ENCODE measurements at places on chromosomes 12 and 14.

DNA sequence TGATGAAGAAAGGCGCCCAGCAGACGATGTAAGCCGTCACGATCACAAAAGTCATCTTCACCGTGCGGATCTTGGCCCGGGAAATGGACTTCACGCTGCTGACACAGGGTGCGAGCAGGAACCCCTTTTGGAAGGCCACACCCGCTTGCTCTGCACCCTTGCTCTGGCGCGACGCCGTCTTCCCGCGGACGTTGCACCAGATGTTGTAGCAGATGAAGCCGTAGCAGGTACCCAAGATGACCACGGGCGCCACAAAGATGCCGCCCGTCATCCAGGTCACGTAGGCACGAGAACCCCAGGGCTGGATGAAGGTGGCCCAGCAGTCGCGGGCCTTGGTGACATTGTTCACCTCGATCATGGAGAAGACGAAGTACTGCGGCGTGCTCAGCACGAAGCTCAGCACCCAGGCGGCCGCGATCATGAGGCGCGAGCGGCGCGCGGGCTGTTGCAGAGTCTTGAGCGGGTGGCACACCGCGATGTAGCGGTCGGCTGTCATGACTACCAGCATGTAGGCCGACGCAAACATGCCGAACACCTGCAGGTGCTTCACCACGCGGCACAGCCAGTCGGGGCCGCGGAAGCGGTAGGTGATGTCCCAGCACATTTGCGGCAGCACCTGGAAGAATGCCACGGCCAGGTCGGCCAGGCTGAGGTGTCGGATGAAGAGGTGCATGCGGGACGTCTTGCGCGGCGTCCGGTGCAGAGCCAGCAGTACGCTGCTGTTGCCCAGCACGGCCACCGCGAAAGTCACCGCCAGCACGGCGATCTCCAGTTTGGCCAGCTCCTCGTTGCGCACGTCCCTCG is 890 bp downstream of the AVPR1A start:
- DNase-seq, result peak; percentile 3

DNA sequence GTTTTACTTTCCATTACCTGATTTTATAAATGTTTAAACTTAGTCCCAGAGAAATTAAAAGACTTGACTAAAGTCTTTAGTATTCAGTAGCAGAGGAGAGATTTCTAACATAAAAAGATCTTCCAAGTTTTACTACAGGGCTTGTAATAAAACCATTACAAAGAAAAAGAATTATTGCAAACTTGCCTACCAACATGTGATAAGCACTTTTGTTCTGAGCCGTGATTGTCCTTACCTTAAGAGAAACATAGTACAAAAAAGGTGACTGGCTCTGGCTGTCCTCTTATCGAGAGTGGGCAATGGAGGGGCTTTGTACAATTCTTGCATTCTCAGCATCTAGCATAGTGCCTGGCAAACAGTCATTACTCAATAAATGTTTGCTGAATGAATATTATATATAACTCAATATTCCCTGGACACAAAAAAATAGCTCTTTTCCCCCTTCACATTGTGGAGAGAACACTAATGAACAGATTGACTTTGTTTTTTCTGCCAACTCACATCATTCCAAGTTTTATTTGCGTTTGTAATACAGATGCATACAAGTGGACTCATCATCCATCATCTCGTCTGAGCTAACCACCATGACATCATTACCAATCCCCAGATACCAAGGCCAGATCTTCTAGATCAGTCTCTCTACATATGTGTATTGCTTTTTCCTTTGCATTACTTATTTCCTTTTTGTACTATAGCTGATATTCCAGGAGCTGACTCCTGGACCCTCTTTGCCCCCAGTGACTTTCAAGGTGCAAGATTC is 192.8 kb upstream of the EEA1 start:
- peak; percentile 49 for DNase-seq

DNA sequence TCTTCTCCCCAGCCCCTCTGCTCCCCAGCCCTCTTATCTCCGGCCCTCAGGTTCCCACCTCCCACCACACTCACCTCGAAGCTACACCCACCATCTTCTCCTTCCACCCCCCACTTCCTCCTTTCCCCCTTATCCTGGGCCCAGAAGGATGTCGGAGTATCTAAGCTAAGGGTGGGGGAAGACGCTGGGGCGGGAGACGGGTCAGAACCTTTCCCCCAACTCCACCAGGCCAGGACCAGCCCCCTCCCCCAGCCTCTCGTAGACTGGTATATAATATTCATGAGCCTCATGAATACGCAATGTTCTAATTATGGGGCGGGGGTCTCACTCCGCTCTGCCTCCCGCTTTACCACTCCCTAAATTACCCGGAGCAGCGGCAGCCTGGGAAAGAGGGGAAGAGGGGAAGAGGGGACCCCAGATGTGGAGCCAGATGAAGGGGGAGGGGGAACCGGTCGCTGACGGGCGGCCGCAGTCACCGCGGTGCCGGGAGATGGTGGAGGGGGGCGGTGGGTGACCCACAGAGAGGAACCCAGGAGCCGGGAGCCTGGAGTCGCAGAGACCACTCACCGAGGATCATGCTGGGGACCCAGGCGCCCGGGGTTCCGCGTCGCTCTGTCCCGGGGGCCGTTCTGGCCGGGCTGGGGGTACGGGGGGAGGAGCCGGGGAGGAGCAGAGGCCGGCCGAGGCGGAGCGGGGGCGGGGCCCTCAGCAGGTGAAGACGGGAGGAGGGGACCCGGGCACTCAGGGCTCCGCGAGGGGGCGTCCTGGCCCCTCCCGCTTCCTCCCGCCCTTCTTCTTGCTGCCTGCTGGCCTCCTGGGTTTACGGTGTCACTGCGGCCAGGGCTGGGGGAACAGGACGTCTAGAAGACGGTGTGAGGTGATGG is 6.4 kb upstream of the ZNF385A start:
- no peak for DNase-seq

DNA sequence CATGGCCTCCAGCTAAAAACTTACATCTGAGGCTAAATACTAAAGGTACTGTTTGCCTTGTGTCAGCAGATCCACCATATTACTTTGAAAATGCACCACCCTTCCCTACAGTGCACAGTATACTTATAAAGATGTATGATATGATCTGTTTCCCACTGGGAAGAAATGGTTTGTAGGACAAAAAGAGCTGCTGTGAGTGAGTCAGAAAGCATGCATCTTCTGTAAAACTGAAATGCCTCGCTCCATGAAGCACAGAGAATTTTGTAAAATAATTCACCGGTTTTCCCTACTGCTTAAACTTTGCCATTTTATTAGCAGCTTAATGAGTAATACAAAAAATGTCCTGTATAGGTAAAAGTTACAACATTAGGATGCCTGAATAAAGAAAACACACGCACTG is 68.8 kb downstream of the MDGA2 start:
- DNase-seq, result no peak

DNA sequence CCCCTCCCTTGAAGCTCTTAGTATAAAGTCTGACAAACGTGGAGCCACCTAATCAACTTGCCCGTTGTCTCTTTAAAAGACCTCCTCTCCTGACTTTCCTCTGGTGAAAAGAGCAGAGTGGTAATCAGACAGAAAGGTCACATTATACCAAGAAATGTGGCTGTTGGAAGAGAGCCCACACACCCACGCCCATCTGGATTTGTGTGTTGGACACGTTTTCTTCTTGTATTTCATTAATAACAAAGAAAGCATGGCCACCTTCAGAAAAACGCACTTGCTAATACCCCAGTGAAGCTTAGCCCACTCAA is 41.3 kb downstream of the CCDC60 start:
- no peak for DNase-seq

DNA sequence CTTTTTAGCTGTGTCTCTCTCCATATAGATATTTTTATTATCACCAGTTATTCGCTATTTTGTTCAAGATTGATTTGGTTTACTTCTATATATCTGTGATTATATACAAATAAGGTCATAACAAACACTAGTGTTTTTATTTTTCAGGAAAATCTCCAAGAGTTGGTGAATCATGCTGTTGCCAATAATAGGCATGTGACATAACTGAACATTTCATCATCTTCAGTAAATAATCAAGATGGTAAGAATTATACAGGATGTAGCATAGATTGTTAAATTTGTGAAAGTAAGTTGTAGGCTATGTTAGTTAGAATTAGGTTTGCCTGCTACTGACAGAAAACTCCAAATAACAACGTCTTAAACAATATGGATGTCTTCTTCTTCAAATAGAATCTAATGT is 240.9 kb upstream of the PDE3A start:
- no peak for DNase-seq

DNA sequence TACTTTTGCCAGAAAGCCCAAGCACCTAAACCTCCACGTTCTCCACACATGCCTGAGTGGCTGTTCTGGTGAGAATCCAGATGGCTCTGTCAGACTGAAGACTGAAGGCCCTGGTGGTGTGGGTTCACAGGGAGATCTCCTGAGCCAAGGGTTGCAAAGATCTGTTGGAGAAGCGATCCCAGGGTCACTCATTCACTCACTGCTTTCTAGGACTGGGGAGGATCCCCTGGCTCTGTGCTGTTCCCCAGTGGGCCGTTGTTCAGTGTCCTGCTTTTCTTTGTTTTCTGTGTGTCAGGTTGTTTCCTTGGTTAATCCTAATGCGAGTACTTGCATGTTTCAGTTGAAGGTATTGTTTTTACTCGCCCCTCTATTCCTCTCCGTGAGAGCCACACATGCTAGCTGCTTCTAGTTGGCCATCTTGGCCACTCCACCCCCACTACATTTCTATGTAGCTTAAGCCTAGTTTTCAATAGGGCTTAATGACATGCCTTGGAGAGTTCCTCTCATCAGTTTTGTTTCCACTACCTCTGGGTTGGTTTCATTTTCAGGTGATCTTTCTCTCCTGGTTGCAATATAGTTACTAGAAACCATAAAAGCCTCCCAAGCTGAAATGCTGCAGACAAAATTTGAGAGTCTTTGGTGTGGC is 144.5 kb upstream of the SLC38A2 start:
- DNase-seq, result no peak

Measured in GM03348 (cell line).